Right atrium auricular region (tissue), 2 donors: ENCODE measurements at places on chromosomes 4 and X. TPM values are rescaled to one million over a fixed set of nuclear protein-coding genes. Genes with fewer than 3 reads are reported as not detected.

GRCh38 chr4:120829113-120829831 is 93.3 kb downstream of the PRDM5 start:
- H3K27ac ChIP-seq: no peak overlapping the region
- DNase-seq: no peak
- no peaks in the 10 kb centered on the region for H3K4me1 ChIP-seq
- no peaks in the 10 kb centered on the region for H3K36me3 ChIP-seq

DNA sequence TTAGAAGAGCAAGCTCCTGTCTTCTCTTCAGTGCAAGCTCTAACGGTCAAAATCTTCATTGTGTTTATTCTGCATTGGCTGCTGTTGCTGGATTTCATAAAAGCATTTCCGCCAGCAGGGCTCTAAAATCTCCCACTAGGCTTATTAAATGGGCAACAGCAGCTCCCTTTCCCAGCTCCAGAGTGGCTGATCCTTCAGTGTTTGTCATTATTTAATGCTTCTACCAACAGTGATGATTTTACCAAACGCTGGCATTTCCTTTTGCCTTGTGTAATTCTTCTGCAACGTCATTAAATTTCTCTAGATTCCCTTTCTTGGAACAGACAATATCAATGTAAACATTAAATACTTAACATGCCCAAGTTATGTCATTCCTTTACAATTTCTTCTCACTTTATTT is 20.1 kb downstream of the SLC7A11 start:
- H3K4me3 ChIP-seq: no peak overlapping the region
- H3K27ac ChIP-seq: peak overlapping the region; percentile 30
- no peak for DNase-seq
- H3K4me1 ChIP-seq: no peaks in the 10 kb centered on the region
- no peaks in the 10 kb centered on the region for H3K27me3 ChIP-seq

GRCh38 chr4:79502081-79502480 is 94.1 kb upstream of the GK2 start:
- no peak for DNase-seq
- H3K36me3 ChIP-seq: no peaks in the 10 kb centered on the region
- H3K4me3 ChIP-seq: no peak overlapping the region

GRCh38 chr4:184645904-184646610 is 3.2 kb downstream of the CASP3 start:
- no peaks in the 10 kb centered on the region for H3K36me3 ChIP-seq
- no peaks in the 10 kb centered on the region for H3K27me3 ChIP-seq
- no peak for DNase-seq
- H3K4me3 ChIP-seq: no peak overlapping the region

DNA sequence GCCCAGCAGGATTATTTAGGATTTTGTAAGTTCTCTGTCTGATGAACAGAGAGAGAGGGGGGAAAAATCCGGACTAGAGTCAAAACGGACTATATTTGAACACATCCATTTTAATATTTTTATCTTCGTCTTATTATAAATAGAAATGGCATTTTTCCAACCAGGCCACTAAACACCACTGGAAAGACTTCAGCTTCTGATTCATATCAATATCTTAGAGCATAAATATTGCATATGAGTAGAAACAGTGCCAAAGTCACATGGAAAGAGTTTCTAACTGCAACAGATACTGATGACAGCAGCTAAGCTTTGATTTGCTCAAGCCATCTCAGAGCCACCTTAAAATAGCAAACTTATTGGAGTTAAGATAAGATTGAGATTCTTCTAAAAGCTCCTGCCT is 456 bp downstream of the PPARGC1A start:
- H3K27me3 ChIP-seq: no peaks in the 10 kb centered on the region
- DNase-seq: no peak
- no peaks in the 10 kb centered on the region for H3K36me3 ChIP-seq
- no peaks in the 10 kb centered on the region for H3K4me1 ChIP-seq
- peak overlapping the region; percentile 94 for H3K27ac ChIP-seq

DNA sequence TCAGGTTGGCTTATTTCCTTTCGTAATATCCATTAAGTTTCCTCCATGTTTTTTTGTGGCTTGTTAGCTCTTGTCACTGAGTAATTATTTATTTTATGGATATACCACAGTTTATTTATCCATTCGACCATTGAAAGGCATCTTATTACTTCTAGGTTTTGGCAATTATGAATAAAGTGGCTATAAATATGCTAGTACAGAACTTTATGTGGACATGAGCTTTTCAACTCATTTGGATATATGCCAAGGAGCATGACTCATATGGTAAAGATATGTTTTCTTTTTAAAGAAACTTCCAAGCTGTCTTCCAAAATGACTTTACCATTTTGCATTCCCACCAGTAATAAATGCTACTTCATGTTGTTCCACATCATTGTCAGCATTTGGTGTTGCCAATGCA is 803.6 kb downstream of the GLUD2 start:
- no peak overlapping the region for H3K27ac ChIP-seq
- H3K4me3 ChIP-seq: no peak overlapping the region
- H3K27me3 ChIP-seq: no peaks in the 10 kb centered on the region
- no peaks in the 10 kb centered on the region for H3K36me3 ChIP-seq
- H3K4me1 ChIP-seq: no peaks in the 10 kb centered on the region

- H3K36me3 ChIP-seq: no peaks in the 10 kb centered on the region
- DNase-seq: no peak
- H3K27me3 ChIP-seq: no peaks in the 10 kb centered on the region
- H3K4me3 ChIP-seq: no peak overlapping the region
Measured at GRCh38 chr4:47690611-47691010, 147.3 kb downstream of the CORIN start.

DNA sequence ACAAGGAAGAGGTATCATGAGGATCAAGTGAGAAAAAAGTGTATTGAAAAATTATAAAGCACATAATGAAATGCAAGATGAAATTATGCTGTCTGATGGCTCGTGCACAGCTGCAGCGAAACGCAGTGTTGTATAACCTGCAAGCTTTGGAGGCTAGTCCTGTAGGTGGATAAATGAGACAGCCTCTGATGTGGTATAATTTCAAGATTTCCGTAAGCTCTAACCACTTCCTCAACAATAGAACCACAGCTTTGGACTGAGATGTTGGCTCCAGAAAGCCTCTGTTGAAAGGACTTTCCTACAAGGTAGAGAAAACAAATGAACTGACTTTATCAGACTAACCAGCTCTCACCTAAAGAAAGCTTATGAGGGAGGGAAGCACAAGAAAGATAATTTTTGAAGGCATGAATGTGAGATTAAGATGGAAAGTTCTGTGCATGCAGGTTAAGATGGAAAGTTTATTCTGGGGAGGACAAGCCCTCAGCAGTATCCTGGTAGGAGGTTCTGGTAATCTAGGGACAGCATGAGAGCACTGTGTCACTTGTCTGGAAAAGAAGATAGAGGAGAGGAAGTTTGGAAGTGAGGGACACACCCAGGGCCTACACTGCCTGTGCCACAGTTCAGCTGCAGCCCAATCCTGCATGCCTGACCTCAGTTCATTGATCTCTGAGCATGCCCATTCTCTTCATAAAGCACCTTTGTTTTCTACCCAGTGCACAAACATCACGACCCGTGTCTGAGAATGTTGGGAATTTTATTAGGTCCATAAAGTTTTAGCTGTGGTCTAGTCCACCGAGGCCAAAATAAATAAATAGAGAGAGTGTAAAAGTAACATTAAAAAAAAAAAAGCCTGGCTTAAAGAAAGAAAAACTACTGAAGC is 161.5 kb upstream of the SFRP2 start:
- no peak overlapping the region for H3K4me3 ChIP-seq

DNA sequence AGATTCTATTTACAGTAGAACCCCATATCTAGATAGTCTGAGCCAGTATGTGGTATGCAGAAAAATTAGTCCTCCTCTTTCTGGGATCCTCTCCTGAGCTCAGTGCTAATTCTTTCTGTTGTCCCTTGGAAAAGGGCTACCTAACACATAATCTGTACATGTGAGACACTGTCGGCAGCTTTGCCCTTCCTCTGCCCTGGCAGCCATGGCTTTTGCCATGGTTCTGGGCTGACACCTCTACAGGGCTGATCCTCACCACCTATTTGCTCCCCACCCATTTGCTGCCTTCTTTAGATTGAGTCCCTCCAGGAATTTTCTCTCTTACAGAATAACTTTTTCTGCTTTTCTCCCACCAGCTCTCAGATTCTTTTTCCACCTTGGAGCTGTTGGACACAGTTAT is 64.7 kb upstream of the MAP9 start:
- H3K27me3 ChIP-seq: no peaks in the 10 kb centered on the region
- H3K36me3 ChIP-seq: no peaks in the 10 kb centered on the region
- DNase-seq: no peak
- H3K27ac ChIP-seq: no peak overlapping the region
- no peaks in the 10 kb centered on the region for H3K4me1 ChIP-seq

GRCh38 chrX:129808158-129808828 is 28.5 kb downstream of the SASH3 start:
- H3K27me3 ChIP-seq: no peaks in the 10 kb centered on the region
- H3K27ac ChIP-seq: no peak overlapping the region
- no peak overlapping the region for H3K4me3 ChIP-seq

- DNase-seq: no peak
- H3K27me3 ChIP-seq: no peaks in the 10 kb centered on the region
- H3K4me3 ChIP-seq: no peak overlapping the region
- peak overlapping the region; percentile 17 for H3K27ac ChIP-seq
- peaks cover 11% of the 10 kb centered on the region for H3K4me1 ChIP-seq
Measured at GRCh38 chr4:80049402-80049801, 23.6 kb downstream of the ANTXR2 start.

ARHGAP36 gene
- total RNA-seq: not detected

SPATA4 gene
- 0.28 TPM for total RNA-seq

PAGE1 gene
- total RNA-seq: not detected

DCAF8L2 gene
- total RNA-seq: not detected

STK32B gene
- 0.59 TPM for total RNA-seq

DMP1 gene
- not detected for total RNA-seq

JADE3 gene
- total RNA-seq: 3.9 TPM

LRCH2 gene
- total RNA-seq: 4.9 TPM

HSFX1 gene
- 1.4 TPM for total RNA-seq
